ENCODE measurements at places on chromosomes 5 and 9. TPM values are rescaled to one million over a fixed set of nuclear protein-coding genes. Genes with fewer than 3 reads are reported as not detected.

The GARIN3 gene
- total RNA-seq = not detected

The CCL21 gene
- total RNA-seq = not detected

The PCDHB7 gene
- 6.7 TPM for total RNA-seq

The PCDHA1 gene
- 2.5 TPM for total RNA-seq
